ENCODE measurements at places on chromosomes 5 and 9. TPM values are rescaled to one million over a fixed set of nuclear protein-coding genes. Genes with fewer than 3 reads are reported as not detected.

- no peak for DNase-seq
Measured at GRCh38 chr5:139131062-139131461, 67.1 kb downstream of the SIL1 start.

DNA sequence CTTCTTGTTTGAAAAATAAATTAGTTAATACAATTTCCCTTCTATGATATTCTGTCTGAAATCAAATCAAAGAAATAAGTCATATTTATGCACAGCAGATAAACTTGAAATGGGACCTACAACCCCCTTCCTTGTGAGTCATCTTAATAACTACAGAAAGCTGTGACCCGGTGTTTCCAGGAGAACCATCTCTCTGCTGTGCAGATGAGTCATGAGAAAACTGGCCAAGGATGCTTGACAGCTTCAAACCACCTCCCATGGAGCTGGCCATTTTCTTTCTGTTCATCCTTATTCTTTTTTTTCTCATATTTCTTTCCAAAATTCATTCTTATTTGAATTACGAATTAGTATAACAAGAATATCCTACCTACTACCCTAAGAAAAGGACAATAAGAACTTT lies 43.4 kb upstream of the NR4A3 start:
- DNase-seq, result peak; percentile 81

DNA sequence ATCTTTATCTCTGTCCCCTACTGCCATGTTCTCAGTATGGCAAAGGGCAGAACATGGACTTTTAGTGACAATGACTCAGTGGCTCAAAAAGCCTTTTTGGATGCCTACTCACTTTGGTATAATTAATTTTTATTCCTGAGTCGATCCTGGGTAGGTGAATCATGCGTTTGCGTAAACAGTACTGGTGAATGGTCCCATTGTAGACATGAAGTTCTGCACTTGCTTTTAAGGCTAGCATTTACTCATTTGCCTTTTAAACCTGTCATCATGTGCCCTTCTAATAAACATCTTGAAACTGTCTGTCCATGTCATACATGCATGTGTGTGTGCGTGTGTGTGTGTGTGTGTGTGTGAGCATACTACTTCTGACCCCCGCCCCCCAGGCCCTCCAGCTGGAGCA lies 223.0 kb downstream of the AUH start:
- peak; percentile 52 for DNase-seq

GRCh38 chr9:68530618-68531017 lies 10.1 kb downstream of the TMEM252 start:
- DNase-seq, result no peak

DNA sequence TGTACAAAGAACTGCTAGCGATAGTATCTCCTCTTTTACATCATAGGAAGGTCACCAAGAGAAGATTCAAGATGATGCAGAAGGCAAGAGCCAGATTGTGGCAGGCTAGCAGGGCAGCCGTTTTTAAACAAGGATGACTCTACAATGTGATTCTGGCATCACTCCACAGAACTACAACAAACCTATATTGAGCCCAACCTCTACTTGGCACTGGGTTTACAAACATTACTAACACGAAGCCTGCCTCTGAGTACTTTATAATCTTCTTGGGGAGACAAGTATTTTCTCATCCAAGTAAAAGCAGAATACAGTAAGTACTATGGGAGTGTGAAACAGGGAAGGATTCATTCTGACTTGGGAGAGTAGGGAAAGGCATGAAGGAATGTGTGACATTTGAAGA lies 448.6 kb downstream of the ZNF608 start:
- DNase-seq, result no peak

- DNase-seq, result peak; percentile 71
Measured at GRCh38 chr5:127011153-127011552, 19.2 kb downstream of the MARCHF3 start.

- peak; percentile 50 for DNase-seq
Measured at GRCh38 chr5:66864240-66864884, 268.2 kb downstream of the MAST4 start.

- DNase-seq, result no peak
Measured at GRCh38 chr9:3224931-3225330, 300.9 kb downstream of the RFX3 start.

- DNase-seq, result peak; percentile 17
Measured at GRCh38 chr5:98179791-98180755, 593.4 kb upstream of the RGMB start.

DNA sequence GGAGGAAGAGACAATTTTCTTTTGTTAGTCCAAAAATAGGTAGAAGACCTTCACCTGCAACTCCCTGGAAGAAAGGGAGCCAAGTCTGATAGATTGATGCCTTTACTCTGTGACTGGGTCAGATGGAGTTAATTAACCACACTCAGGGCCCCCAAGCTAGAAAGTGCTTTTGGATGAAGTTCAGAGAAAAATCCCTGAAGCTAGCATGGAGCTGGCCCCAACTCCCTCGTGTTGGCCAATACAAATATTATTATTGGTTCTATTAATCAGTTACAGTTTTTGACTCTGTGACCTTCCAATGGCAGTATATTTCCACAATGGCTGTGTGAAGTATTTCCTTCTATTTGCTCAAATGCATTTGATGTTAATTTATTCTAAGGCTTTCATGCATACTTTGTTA lies 1753.5 kb downstream of the EFNA5 start:
- DNase-seq, result no peak

DNA sequence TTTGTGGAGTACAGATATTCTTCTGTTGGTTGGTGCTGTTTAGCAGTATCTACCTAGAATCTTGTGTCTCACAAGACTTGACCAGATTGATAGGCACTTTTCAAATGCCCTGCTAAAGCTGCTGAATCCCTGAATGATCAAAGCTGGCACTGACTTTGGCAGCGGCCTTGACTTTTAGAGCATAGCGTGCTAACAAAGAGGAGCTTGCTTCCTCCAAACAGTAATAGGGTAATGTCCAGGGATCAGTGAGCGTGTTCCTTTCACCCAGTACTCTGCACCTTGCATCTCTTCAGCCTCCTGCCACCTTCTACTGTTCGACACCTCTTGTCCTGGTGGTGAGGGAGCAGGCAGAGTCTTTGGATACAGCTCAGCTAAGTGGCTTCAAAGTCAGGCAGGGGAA lies 100.8 kb downstream of the IQGAP2 start:
- DNase-seq, result no peak

DNA sequence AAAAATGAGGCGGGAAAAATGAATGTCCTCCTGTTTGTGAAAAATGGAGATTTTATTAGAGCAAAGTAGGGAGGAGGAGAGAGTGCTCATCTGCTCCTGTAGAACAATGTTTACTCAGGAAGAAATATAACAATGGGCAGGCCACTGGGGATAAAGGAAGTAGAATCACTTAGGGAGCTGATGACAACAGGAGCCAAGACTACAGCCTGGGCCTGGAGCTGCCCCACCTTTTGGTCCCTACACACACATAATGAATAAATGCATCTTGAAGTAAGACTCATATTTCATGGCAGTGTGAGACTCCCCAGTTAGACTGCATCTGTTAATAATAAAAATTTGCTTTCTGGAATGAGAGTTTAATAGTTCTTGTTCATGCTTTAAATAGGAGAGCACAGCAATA lies 1939.8 kb downstream of the EFNA5 start:
- DNase-seq, result no peak

GRCh38 chr5:39518516-39518915 lies 93.7 kb upstream of the DAB2 start:
- DNase-seq, result no peak

The SVEP1 gene
- 0.26 TPM for total RNA-seq

The UBAP2 gene
- total RNA-seq, result 21.6 TPM

The CDC20B gene
- not detected for total RNA-seq

The PCDHA1 gene
- under 0.01 TPM for total RNA-seq

The CATSPER3 gene
- total RNA-seq, result under 0.01 TPM

The DELE1 gene
- 19.2 TPM for total RNA-seq

The C7 gene
- total RNA-seq, result not detected

The GKAP1 gene
- 0.90 TPM for total RNA-seq
